GM20000 (cell line): ENCODE measurements at places on chromosomes 1 and 21.

DNA sequence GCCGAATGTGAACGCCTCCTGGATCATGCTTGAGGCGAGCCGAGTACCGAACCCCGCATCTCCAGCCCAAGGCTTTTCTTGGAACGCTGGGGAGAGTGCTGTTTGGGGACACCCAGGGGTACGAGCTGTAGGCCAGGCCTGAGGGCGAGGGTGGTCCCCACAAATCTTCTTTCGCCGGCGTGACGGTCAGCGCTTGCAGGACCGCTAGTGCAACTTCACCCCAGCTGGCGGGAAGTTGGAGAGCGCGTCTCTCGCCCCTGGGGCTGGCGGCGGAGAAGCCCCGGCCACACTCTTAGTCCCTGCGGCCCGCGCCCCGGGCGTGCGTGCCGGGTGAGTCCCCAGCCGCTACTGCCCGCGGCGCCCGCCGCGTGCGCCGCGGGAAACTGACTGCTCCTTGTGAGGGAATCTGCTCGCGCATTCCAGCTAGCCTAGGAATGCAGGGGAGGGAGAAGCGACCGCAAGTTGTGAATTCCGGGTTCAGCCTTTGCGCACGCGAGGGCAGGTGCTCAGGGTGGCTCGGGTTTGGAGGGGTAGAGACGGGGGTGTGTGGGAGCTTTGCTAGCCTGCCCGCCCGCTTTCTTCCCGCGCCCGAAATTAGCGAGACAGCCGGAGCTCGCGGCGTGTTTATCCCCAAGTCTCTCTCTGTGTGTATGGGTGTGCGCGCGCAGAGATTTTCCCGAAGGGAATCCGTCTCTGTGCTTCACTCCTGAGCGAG is 884 bp downstream of the LHX4 start:
- peak; percentile 58 for DNase-seq

- no peak for DNase-seq
These were observed 200.7 kb downstream of the FGGY start for GRCh38 chr1:59497616-59498015.

DNA sequence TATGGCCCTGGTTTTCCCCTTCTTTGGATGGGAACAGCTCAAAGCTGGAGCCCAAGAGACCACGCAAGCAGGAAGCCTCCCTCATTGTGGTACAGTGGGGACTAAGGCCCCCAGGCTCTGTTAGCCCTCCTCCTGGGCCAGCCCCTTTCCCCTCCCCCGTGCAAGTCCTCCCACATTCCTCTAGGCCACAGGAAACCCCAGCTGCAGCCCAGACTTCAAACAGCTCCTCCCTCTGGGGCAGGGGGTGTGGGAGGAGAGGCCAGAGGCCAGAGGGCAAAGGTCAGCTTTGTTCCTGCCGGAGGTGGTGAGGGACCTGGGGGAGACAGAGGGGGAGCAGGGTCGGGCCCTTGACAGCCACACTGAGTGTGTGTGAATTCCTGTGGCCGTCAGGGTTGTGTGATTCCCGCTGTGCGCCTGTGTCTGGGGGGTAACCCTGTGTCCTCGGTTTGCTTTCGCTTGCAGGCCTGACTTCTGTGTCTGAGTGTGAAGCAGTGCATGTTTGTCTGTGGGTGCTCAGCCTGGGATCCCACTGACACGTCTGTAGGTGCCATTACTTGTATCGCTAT is 3.4 kb upstream of the AHDC1 start:
- no peak for DNase-seq

- DNase-seq = no peak
These were observed 6.8 kb downstream of the TIE1 start for GRCh38 chr1:43307458-43308158.

GRCh38 chr1:17831597-17831996 is 76.5 kb downstream of the ACTL8 start:
- DNase-seq = no peak

- DNase-seq = no peak
These were observed 3.9 kb downstream of the CD1B start for GRCh38 chr1:158327481-158327880.

DNA sequence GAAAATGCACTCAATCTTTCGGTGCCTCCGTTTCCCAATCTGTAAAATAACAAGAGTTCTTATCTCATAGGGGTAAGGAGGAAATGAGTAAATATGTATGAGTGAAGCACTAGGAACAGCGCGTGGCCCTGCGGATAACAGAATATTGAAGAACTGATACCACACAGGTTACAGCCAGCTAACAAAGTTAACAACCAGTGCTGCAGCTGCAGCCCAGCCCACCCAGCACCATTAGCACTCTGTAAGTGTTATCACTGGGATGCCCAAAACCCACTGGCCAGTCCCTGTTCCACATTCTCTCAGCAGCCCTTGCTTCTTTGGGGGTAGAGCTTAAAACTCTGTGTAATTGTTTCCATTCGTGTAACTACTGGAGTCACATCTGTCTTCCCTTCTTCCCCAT is 89.5 kb downstream of the VWA5B1 start:
- DNase-seq = no peak

DNA sequence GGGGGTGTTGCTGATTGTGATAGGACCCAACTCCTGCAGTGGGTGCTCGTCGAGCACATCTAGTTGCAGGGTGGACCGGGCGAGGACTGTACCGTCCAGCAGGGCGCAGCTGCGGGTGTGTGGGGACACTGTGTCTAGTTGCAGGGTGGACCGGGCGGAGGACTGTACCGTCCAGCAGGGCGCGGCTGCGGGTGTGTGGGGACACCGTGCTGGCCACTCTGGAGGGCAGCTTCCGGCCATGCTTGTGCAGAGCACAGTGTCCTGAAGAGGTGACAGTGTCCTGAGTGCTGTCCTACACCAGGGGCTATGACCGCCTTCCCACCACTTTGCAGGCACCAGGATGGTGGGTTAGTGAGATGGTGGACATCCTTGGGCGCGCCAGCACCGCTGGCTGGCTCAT is 4.6 kb upstream of the TRPM2 start:
- no peak for DNase-seq

- DNase-seq = no peak
These were observed 2.5 kb downstream of the OLFML2B start for GRCh38 chr1:162021124-162021523.

GRCh38 chr1:63874278-63874880 is 100.6 kb downstream of the ROR1 start:
- DNase-seq = no peak

DNA sequence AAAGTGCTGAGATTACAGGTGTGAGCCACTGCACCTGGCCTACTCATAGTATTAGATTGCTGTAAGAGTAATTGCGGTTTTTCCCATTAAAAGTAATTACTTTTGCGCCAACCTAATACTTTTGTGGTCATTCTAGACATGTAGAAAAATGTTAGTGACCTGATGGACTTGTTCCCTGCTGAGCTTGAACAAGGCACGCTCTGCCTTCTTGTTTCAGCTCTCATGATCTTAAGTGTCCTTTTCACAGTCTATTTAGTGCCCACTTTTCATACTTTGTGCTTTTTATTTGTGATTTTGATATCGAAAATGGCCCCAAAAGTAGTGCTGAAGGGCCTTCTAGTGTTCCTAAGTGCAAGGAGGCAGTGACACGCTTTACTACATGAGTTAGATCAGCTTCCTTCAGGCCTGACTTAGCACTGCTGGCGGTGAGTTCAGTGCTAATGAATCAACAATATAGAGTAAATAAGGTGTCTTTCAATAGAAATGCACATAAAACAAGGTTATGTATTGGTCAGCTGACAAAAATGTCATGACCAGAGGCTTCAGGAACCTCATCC is 5.6 kb upstream of the RD3 start:
- DNase-seq = no peak

GRCh38 chr1:232192781-232193450 is 437.0 kb downstream of the SIPA1L2 start:
- no peak for DNase-seq

- DNase-seq = no peak
These were observed 59.0 kb downstream of the ERI3 start for GRCh38 chr1:44296086-44296485.

- no peak for DNase-seq
These were observed 2.4 kb downstream of the MCL1 start for GRCh38 chr1:150576794-150577556.

GRCh38 chr21:44738621-44739020 is 27.2 kb upstream of the TSPEAR start:
- no peak for DNase-seq

- no peak for DNase-seq
These were observed 113.7 kb downstream of the ZNF281 start for GRCh38 chr1:200296091-200296661.

- DNase-seq = no peak
These were observed 9.2 kb downstream of the PRPF38B start for GRCh38 chr1:108701176-108701849.
